ENCODE measurements at places on chromosomes 3 and 15.

DNA sequence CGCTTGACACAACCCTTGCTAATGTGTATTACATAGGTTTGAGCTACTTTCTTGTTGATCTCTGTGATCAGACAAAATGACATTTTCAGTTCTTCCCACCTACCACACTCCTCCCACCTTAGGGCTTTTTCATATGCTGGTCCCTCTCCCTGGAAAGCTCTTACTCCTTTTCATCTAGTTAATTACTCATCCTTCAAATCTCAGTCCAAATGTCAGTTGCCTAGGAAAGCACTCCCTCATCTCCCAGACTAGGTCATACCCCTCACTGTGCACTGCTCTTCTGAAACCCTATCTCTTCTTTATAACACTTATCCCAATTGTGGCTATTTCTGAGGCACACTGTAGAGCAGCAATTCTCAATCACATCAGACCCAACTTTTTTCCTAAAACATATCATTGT, 7.3 kb downstream of the ZNF106 start:
- DNase-seq: no peak

- no peak for DNase-seq
Measured at GRCh38 chr3:141684758-141685157, 53.3 kb upstream of the RNF7 start.

DNA sequence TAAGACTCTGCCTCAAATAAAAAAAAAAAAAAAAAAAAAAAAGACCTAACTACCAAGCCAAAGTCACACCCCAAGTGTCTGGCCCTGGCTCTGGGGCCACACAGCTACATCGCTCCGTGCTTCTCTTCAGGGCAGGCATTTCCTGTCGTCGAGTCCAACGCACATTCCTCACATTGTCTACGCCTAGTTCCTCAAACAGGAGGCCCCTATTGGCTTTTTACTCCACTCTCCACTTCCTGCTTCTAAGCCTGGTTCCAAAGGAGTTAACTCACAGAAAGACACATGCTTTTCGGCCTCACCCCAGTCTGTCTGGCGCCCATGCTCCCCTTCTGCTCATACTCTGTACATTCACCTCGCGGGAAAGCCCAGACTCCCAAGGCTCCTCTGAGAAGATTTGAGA, 28.8 kb downstream of the KNG1 start:
- DNase-seq: no peak

DNA sequence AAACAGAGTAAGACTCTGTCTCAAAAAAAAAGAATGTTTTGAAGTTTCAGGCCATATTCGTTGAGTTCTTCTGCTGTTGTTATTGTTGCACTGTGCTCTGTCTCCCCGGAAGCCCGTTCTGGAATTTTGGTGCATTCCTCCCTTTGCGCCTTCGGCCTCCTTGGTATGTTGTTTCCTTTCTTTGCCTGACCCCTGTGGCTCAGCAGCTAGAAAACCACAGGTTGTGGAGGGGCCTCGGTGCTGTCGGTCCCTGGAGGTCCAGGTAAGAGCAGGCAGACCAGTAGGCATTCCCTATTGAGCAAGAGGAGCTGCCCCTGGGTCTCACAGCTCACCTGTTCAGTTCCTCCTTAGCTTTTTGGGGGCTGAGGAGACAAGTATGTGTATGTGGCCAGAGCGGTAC, 51.0 kb upstream of the DLG1 start:
- no peak for DNase-seq

GRCh38 chr3:39718674-39719595, 90.5 kb upstream of the MYRIP start:
- no peak for DNase-seq

DNA sequence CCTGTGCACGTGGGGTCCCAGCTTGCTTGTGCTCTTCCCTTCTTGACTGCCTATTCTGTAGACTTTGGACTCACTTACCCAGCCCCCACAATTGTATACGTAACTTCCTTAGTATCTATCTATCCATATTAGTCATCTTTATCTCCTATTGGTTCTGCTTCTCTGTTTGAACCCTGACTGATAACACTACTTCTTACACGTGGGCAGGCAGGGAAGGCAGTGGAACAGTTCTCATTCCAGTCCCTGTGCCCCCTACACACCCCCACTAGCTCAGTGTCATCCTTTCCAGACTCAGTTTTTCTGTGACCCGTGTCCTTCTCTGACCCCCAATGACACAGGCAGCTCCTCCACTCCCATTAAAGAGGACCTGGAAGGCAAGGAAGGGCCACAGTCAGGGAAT, 74.2 kb upstream of the FBN1 start:
- no peak for DNase-seq

GRCh38 chr15:50943638-50944037, 35.2 kb downstream of the AP4E1 start:
- no peak for DNase-seq

DNA sequence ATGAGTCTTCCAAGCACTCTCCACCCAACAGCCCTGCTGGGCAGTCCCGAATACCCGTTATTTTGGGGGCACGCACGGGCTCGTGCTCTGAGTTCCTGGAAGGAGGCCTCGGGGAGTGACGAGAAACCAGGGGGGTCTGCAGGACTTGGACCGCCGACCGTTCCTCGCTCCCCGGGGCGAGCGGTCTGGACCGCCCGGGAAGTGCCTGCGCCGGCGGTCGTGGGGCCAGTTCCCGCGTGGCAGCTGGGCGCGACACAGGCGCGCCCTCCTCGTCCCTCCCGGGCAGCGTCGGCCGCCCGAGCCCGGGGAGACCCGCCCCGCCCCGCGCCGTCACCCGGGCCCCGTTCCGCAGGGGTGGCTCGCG, 387 bp downstream of the GNB4 start:
- DNase-seq: no peak

GRCh38 chr15:74983725-74984231, 11.6 kb upstream of the SCAMP5 start:
- DNase-seq: no peak

GRCh38 chr3:198071602-198072287, 111.7 kb downstream of the LMLN start:
- DNase-seq: peak; percentile 12

- no peak for DNase-seq
Measured at GRCh38 chr3:133984975-133985374, 44.8 kb downstream of the SLCO2A1 start.

DNA sequence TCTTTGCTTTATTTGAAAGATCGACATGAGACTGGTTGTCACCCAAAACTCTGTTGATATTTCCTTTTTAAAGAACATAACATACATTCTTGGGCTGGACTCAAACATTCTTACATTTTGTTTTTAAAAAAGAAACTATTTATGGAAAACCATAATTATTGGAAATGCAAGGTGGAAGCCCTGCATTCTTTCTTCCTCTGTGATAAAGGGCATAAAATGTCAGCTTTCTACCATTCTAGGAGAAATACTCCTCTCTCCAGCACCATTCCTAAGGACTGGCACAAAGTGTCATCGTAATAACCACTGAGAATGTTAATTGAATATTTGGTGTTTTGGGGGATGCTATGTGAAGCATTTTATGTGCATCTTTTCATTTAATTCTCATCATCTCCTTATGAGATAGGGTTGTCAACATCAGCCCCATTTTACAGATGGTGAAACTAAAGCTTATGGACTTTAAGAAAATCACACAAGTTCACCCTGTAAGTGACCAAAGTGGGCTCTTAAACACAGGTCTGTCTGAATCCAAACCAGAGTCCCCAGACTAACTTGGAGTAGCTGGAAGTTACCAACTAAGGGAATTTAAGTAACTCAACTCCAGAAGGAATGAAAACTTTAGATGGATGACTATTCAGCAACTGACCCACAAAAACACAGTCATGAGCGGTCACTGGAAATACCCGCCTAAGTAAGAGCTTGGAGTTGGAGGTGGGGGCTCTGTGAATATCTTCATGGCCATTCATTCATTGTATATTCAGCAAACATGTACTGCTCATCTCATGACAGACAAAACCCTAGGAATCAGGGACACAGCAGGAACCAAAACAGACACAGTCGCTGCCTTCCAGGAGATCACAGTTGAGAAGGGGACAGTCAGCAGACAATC, 45.9 kb upstream of the LMCD1 start:
- no peak for DNase-seq

DNA sequence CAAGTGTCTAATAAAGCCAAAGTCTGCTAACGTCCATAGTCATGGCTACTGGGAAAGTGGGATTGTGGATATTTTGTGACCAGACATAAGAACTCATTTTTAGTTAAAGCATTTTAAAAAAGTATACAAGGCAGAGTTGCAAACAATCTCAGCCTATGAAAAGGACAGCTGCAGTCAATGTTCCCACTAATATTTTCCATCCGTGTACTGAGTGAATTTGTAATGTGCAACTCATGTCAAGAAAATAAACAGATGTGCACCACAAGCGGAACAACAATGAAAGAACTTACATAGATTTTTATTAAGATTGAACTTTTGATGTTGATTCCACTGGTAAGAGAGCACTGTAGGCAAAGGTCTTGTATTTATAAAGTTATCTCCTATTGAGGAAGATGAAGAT, 231.3 kb upstream of the SEMA6D start:
- no peak for DNase-seq

DNA sequence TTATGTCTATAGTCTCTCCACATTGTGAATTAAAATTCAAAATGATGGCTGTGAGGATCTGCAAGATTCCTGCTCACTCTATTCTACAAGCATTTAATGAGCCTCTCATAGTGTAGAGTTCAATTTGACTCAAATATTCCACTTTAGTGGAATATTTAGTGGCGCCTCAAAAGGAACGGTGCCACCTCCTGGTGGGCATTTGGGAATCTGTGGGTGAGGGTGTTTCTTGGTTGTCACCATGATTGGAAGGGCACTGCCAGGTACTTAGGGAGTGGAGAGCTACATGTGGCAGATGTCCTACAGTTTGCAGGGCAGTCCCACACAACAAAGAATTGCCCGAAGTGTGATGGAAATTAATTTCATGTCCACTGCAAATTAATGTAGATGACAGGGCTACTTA, 21.5 kb upstream of the KCNMB3 start:
- DNase-seq: no peak

- DNase-seq: no peak
Measured at GRCh38 chr15:23447107-23447500, at the start of gene GOLGA6L2. Gene GOLGA6L2 (minus strand): TSS chr15:23447243. CDS start chr15:23447181, 62 bp downstream.

- DNase-seq: no peak
Measured at GRCh38 chr3:73234354-73235014, 173.0 kb downstream of the EBLN2 start.

DNA sequence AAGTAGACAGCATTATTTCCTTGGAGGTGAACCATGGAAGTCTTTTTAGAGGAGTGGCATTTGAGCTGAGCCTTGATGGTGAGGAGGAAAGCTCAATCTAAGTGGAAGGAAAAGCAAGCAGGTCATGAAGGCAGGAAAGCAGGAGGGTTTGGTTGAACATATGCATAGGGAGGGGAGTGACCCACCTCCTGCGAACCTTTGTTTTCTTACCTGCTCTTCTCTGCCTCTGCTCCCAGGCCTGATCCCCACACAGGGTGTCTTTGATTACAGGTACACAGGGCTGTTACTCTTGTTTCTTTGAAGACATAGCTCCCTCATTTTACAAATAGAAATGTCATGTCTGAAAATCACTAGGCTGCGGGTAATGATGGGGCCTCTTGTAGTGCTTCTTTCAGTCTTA, 248.1 kb upstream of the TPRG1 start:
- no peak for DNase-seq

DNA sequence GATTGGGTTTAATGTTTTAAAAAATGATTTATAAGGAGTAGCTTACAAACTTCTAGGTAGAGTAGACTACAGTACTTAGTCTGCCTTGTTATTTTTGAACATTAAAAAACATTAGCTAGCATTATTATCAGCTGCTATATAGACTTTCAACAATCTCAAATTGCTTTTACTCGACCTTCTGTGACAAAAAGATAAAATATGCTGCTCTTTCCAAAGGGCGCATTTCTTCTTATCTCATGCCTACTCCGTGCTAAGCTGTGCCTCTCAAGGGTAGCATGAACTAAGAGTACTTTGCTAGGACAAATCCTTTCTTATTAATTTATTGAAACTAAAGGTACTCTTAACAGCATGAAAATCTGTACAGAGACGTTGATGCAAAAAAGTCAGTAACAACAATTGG, 71.3 kb downstream of the SPRED1 start:
- DNase-seq: no peak

DNA sequence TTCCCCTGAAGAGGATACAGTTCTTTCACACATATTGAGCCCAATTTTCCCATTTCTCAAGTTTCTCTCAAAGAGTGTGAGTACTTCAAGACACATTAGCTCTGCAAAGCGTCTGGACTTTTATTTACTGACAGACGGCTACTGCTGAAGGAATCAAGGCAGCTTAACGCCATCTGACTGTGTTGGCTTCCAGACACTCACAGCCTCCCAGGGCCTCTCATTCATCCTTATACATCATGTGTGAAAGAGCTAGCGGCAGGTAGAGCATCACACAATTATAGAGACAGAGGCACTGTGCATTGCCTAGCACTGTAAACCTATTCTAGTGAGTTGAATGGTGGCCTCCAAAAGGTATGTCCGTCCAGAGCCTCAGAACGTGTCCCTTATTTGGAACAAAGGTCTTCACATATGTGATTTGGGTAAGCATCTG, 284.1 kb upstream of the STT3B start:
- no peak for DNase-seq

DNA sequence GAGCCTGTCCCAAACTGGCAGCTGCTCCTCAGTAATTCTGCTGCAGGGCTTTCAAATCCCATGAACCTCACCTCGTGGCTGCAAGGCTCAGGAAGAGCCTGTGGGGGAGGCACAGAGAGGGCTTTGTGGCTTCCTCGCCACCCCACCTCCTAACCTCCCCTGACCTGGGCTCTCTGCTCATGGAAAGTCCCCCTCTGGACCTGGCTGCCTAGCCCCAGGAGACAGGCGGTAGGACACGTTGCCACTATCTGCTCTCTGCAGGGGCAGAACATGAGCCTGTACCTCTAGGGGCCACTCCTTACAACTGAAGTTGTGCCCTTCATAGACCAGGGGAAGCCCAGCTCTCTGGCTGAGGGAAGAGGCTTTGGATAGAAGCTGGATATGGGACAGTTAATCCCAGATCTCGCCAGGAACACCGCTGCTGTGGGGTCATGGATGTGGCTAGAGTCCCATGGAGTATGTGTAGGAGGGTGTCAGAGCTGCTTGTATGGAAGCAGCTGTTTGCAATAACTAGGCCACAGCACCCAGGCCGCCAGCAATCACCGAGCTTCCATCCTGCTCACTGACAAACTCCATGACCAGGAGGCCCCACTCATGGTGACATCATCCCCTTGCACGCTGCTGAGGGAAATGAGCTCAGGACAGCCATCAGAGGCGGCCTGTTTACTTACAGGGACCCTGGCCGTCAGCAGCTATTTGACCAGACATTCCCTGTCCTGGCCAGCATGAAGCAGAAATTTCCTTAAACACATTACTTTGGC, 34.0 kb upstream of the CILP start:
- no peak for DNase-seq

DNA sequence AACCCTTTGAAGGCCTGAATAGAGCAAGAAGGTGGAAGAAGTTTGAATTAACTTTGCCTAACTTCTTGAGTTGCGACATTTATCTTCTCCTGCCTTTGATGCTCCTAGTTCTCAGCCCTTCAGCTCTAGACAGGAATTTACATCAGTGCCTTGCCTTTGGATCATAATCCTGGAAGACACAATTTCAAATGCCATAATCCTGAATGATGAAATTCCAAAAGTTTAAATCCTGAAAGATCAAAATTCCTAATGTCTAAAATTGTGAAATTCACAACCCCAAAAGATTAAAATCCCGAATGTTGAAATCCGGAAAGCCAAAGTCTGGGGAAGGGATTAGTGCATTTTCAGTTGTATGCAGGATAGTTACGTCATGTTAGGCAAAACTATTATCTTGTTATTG, 166.6 kb upstream of the PDZRN3 start:
- DNase-seq: no peak

Measured in stimulated activated CD4-positive, alpha-beta T cell treated with anti-CD3 and anti-CD28 coated beads, Interleukin-15, amount 100 ng/mL, for 1 hour (primary cell).